NCI-H1436 (cell line): ENCODE measurements at places on chromosomes 11 and 22.
A peak's percentile ranks its signal among the peaks of the same experiment; 100 is the strongest.

DNA sequence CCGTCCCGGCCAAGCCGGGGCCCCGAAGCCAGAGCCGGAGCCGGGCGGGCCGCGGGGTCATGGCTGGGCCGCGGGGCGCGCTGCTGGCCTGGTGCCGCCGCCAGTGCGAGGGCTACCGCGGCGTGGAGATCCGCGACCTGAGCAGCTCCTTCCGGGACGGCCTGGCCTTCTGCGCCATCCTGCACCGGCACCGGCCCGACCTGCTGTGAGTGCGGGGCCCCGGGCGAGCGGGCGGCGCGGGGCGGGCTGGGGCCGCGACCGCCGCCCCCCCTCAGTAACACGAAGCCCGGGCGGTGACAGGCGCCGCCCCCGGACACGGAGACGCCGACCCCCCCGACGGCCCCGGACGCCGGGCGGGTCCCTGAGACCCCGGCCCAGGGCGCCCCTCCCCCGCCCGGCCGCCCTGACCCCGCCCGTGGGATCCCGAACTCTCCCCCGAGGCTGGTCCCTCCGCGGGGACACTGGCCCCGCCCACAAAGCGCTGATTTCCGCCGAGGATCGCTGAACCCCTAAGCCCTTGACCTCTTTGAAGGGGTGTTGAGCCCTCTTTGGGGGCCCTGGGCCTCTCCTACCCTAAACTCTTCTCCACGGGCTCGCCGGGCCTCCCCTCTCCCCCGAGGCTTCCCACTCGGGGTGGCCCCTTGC lies 389 bp downstream of the MICALL1 start:
- DNase-seq = no peak

- DNase-seq = no peak
These were observed 125.4 kb downstream of the ARHGAP42 start for GRCh38 chr11:100812517-100812916.

- no peak for DNase-seq
These were observed 561.0 kb downstream of the INSC start for GRCh38 chr11:15675683-15676082.

- no peak for DNase-seq
These were observed 1.5 kb downstream of the EHD1 start for GRCh38 chr11:64876835-64877341.

DNA sequence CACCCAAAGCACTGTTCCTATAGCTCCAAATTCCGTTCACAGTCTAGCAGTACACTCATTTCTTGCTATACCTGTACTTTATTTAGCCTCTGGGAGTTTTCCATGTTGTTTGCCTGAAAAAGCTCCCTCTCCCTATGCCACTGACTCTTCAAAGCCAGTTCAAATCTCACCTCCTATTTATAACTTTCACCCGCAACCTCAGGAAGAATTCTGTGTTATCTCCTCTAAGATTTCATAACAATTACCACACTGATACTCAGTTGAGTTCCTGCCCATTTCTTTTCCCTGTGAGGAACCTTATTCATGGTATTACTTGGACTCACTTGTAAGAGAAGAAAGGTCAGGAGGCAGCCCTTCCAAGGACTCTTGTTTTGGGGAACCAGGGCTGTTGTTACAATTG lies 25.2 kb downstream of the GDPD4 start:
- no peak for DNase-seq

DNA sequence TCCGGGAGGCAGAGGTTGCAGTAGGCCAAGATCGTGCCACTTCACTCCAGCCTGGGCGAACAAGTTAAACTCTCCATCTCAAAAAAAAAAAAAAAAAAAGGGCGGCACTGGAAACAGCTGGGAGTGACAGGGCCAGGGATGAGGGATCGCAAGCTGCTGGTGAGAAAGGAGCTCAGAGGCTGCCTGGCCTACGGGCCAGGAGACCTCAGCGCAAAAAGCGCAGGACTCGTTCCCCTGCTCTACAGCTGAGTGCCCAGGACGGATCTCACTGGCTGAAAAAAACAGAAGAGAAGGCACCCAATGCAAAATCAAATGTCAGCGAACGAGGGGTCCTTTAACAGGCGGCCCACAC lies 650 bp upstream of the NUP50 start:
- DNase-seq = peak; percentile 40

DNA sequence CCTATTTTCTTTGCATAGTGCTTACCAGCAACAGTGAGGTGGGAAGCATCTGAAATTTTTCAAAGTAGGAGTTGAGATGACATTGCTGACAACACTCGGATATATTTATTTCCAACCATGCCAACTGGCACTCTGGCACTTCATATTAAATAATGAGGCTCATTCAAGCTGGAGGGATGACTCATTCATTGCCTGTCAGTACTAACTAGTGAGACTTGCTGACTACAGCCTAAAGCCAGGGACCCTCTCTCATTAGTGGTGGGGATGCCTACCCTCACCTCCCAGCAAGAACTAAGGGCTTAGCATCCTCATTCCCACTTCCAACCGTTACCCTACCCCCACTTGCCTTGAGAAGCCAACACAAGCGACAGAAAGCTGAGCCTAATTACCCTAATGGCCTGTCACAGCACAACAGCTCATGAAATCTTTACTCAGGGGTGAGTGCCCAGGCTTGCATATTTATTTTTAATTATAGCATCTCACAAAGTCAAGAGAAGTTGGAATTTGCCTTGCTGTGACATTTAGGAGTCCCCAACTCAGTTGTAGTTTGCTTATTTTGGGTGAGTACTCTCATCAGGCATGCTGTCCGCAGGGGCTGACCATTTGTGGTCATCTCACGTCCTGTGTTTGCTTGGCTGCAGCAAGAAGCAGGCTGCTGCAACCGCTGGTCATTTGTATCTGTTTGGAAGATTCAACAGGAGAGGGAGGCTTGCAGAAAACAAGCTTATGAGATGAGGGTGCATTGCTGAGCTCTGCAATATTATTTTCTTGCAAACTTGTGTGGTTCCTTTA lies 181.6 kb upstream of the POU2AF2 start:
- no peak for DNase-seq
